Posterior vena cava (tissue), 2 donors: ENCODE measurements at places on chromosomes 3 and 15.

DNA sequence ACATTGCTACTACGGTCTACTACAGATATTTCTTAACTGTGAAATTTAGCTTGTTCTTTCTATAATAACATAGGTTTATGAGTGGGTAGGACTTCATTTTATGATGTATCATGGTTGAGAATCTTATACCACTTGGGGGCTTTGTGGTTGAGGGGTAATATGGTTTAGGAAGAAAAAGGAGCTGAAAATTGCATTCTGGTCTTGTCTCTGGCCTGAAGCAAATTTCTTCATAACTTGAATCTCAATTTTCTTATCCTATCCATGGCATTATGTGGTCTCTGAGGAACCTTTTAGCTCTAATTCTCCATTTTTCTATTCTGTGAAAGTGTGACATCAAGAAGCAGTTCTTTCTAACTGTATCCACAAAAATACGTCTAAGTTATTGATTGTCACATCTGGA lies 341.0 kb downstream of the SOX2 start:
- DNase-seq: no peak

DNA sequence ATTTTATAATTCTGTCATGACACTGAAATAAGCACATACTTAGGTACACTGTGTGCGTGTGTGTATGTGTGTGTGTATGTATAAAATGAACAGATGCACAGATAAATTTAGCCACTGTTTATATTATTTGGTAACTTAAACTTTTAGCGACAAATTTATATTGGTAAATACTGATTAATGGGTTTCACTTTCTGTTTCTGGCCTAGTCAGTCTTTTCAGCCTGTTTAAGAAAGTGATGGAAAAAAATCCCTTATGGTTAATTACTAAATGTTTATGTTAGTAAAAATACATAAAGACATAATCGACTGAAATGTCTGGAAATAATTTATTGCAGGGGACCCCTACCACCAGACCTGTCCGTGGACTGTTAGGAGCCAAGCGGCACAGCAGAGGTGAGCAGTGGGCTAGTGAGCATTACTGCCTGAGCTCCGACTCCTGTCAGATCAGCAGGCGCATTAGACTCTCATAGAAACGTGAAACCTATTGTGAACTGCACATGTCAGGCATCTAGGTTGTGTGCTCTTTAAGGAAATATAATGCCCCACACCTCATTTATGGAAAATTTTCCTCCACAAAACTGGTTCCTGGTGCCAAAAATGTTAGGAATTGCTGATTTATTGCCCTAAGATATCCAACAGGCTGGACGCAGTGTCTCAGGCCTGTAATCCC lies 717.4 kb downstream of the SI start:
- DNase-seq: no peak

DNA sequence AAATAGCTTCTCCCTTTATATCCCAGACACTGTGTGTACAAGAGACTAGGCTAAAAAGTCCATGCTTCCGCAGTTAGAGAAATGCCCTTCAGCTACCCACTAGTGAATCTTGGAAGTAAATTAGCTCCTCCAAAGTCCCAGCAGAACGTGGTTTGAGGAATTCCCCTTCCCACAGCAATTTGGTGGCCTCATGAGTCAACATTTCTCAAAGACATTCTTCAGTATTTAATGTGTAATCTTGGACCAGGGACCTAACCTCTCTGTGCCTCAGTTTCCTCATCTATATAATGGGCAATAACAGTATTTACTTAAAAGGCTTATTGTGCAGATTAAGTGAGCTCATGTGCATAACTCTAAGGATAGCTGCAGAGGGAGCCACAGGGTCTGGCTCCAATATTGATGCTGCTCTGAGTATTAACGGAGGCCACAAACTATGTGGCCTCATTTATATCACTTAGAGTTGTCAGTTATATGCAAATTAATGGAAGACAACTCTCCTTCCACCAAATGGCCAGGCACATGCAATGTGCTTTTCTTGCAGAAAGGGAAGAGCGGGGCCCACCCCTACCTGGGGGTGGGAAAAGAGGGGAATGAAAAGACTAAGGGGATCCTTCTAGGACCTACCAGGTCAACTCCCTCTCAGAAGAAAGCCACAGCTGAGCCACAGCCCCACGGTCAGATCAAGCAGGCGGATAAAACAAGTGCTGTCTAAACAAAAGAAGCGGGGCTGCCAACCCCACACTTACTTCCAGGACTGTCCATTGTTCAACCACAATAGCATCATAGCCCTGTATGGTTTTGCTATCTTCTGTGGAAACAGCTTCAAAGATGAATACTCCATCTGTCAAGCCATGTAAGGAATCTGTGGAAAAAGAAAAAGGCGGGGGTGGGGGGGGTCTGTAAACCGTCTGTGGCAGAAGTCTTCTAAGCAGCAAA lies 92.4 kb downstream of the OXNAD1 start:
- peak; percentile 72 for DNase-seq

DNA sequence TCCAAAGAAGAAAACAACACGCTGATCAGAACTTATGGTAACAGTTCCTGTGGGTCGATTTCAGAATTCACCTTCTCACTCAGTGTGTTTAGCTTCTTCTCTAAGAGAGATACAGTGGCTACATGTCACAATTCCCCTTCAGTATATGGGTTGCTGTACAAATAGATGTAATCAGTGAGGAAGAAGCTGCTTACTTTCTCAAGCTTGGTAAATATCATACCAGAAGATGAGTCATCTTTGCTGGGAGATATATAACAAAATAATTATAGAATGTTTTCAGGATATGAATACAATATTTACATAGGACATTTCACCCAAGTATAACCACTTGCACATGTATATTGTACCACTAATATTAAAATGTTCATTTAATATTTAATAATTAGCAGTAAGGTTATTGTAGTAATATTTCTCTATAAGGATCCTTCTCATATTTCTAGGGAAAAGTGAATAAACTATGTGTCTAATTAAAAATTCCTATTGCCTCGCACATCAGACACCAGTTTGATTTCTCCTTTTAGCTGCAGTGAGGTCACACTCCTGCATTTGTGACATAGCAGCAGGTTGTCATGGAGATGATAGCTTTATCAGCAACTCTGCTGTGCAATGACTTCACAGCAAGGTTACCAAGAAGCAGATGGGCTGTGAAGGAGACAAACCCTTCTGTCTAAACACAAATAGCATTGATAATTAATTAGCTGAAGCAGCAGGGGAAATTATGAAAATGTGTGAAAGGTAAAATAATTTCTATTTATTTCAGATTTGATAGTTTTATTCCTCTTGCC lies 211.4 kb downstream of the TUSC7 start:
- no peak for DNase-seq

- DNase-seq: no peak
These were observed 24.0 kb downstream of the ZNF148 start for GRCh38 chr3:125351152-125351551.

DNA sequence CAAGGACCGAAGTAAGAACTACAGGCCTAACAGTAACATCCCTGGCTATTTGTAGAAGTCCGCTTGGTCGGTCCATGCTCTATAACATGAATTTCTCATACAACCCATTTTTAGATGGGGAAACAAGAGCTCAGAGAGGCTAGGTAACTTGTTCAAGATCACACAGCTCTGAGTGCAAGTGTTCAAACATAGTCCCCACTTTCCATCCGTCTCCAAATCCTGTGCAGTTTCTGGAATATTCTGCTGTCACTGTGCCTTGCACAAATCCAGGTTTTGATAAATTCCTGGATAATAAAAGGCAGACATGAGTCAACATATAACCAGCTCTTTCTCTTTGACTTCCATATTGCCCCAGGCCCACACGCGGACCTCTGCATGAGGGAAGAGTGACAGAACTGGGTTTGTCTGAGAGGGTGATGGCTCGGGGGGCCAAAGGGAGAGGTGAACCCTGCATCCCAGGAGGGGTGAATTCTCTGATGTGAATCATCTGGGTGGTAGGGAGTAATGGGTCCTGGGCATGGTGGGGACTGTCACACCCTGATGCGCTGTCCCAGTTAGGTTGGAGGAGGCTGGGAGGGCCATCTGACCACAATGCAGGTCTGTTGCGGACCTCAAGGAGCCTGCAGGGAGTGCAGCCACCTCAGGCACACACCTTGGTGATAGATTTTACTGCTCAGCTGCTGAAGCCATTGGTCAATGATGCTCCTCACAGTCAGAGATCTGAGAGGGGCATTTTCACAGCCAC lies 162.2 kb downstream of the SMAD6 start:
- no peak for DNase-seq

DNA sequence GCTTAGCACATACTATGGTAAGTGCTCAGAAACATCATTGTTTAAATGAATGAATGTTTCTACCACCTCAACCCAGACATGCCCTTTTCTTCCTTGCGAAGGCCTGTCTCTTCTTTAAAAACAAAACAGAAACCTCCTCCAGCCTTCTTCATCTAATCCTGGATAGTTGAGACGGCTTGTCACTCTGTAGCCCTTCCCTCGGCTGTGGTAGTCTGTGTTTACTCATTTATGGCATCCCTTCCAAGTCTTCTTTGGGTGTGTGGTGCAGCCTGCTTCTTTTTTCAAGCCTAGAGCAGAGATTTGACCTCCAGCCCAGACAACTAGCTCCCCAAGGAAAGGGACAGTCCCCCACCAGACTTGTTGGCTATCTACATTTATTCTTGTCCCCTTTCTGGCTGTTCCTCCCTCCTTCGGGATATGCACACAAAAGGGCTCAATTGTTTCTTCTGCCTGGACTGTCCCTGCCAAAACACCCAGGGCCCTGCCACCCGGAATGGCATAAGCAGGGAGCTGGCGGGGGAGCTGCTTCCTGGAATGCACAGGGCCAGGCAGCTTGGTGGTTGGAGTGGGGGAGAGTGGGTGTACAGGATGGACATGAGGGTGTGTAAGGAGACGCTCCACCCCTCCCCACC lies 67.8 kb downstream of the ITGA11 start:
- peak; percentile 88 for DNase-seq
